SW 1271 (cell line): ENCODE measurements at places on chromosomes 2 and 18.

DNA sequence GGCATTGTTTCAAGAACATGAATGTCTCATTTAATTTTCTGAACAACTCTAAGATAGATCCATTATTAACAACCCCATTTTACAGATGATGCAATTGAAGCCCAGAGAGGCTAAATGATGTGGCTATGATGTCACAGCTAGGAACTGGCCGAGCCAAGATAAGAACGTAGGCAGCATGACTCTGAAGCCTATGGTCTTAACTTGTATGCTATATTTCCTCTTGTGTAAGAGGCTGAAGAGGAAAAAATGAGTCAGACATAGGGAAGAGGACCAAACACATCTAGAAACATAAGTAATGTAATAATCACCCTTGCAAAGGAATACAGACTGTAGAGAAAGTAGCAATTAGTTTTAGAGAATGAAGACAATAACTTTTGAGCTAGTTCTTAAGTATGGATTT, 416.8 kb downstream of the FIGN start:
- no peak for DNase-seq

DNA sequence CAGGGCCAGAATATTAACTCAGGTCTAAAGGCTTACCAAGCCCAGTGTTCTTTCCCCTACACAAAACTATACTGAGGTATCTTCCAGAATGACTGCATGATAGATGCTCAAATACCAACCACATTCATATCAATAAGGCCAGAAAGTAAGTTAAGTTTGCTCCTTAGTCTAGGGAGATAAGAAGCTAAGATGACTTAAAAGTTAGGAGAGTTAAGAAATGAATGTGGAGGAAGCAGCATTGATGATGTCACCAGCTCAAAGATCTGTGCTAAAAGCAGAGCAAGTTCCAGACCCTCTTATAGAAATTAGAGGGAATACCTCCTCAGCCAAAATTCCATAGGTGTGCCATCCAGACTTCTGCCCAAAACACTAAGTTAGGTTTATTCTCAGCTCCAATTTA, 6.1 kb downstream of the PPP4R1 start:
- DNase-seq, result no peak

DNA sequence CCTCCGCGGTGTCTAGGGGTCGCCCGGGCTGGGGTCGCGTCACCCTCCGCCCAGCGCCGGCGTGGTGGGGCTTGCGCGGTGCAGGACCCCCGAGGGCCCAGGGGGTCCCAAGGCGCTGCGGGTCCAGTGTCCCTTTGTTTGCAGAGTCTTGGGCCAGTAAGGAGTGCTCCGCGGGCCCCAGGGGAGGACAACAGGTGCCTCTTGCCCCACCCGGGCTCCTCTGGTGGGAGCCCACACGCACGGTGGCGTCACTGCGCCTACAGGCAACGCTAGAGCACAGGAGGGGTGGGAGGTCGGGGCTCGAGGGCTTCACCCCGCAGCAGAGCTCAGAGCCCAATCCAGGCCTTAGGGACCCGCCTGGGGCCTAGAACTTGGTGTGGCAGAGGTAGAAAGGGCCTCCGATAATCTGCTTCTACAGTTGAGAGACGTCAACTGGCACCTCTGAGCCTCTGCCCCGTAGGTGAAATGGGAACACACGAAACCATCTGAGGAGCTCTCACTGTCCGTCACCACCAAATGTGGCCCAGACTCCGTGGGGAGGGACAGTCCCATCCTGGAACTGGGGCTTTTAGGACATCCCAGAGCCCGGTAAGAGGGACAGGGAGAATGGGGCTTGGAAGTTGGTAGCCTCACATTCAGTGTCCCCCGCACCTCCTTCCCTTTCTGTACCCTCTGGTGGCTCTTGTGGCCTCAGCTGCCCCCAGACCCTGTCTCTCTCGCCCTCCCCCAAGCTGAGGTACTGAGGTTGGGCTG, 1.4 kb downstream of the ARID5A start:
- DNase-seq, result no peak

DNA sequence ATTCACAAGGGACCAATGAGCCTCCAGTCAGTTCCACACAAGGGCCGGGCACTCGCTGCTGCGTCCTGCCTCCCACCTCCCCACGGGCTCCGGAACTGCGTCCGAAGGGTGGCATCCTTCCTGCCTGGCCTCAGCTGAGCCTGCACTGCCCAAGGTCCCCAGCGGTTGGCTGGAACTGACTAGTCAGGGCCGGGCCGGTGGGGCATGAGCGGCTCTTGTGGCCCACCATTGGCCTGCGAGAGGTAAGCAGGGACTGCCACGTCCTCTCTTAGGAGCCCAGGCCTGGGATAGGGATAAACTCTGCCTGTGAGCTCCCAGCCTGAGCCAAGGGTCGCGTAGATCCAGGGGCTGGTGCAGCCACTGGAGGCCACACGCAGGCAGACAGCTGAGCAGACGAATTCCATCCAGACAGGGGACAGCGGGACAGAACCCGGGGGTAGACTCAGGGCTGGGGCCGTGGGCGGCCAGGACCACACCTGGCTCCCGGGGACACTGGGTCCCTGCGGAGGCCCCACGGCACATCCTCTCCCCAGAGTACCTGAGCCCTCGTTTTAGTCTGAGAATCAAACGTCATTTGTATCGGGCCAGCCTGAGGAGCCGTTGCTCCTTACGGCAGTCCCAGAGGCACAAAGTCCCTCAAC, 148.4 kb downstream of the ZNF516 start:
- no peak for DNase-seq

- DNase-seq, result no peak
Measured at GRCh38 chr2:238456449-238456848, 29.7 kb downstream of the ASB1 start.

DNA sequence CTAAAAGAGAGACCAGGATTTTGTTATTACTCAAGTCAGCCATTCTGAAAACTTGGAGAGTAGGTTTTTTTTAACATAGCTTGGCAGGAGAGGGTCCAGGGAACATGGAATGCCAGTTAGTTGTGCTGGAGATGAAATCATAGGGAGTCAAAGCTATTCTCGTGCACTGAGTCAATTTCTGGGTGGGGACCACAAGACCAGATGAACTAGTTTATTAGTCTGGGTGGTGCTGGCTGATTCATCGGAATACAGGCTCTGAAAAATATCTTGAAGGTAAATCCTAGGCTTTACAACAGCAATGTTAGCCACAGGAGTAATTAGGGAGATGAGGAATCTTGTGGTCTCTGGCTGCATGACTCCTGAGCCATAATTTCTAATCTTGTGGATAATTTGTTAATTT, 921.4 kb downstream of the TRIB2 start:
- no peak for DNase-seq

DNA sequence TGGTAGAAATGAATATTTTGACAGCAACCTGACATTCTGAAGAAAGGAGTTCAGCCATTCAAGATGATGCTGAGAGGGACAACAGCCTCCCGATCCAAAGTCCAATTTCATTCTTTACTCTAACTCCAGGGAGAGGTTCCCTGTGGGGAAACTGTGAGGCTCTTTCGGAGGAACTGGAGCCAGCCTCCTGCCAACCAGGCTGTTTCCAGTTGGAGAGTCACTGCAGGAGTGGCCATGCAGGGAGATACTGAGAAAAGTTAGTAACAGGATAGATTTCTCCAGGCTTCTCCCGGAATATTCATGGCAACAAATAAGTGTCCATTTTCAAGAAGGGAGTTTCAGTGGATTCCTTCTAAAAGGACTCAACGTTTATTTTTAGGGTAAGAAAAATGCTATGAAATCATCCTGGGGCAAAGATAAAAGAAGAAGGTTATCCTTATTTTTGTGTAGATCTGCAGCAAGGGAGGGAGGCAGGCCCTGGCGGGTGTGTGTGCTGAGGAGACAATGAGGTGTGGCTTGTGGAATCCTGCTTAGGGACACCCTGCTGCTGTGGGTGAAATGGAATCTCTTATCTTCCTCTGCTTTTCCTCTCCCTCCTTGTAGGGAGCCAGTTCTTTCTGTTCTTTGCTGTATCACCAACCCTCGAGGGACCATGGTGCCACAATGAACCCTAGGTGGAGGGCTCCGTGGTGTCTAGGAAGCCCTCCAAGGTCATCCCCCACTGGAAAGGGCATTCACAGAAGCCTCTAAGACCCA, 18.1 kb downstream of the KLHL14 start:
- DNase-seq, result no peak

DNA sequence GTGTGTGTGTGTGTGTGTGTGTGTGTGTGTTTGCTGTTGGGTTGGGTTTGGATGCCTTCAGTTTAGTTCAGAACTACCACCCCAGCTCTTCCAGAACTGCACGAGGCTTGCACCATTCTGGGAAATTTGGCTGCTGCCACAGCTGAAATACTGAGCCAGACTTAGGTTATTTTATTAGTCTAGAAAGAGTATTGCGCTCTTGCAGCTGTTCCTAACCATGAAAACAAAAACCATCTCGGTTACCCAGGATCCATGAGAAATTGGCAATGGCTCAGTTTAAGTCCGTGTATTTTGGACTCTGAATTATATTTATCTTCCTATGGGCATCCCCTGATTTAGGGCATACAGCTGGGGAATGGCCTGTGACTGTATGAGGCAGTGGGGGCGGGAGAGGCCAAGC, 83.2 kb downstream of the TANC1 start:
- no peak for DNase-seq

DNA sequence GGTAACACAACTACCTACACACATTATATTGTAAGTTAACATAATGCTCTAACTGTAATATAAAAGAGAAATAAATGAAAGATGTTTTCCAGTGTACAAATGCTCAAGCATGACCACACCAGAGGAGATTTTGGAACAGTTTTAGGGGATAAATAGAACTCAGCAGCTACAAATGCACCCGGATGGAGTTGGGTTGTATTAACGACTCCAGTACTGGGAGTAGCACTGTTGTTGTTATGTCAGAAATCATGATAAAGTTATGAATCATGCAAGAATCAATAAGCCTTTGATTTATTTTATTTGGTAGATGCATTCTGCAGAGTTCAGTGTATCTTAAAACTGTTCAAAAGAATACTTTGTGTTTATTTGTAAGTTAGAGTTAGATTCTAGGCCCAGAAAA, 126.9 kb downstream of the MAP3K20 start:
- DNase-seq, result no peak

GRCh38 chr2:30109856-30110255, 37.0 kb upstream of the YPEL5 start:
- no peak for DNase-seq

DNA sequence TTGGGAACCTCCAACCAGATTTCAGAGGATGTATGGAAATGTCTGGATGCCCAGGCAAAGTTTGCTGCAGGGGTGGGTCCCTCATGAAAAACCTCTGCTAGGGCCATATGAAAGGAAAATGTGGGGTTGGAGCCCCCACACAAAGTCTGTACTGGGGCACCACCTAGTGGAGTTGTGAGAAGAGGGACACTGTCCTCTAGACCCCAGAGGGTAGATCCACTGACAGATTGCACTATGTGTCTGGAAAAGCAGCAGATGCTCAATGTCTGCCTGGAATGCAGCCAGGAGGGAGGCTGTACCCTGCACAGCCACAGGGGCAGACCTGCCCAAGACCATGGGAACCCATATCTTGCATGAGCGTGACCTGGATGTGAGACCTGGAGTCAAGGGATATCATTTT, 573.7 kb upstream of the NXPH2 start:
- DNase-seq, result no peak

DNA sequence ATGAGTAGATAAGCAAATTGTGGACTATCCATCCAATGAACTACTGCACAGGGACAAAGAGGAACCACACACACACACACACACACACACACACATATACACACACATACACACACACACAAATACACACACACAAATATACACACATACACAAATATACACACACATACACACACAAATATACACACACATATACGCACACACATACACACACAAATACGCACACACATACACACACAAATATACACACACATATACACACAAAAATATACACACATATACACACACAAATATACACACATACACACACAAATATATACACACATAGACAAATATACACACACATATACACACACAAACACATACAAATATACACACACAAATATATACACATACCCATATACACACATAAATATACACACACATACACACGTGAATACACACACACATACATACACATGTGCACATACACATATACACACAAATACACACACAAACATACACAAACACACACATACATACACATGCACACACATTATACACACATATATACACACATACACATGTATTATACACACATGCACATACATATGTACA, 19.8 kb upstream of the EFHD1 start:
- DNase-seq, result no peak

DNA sequence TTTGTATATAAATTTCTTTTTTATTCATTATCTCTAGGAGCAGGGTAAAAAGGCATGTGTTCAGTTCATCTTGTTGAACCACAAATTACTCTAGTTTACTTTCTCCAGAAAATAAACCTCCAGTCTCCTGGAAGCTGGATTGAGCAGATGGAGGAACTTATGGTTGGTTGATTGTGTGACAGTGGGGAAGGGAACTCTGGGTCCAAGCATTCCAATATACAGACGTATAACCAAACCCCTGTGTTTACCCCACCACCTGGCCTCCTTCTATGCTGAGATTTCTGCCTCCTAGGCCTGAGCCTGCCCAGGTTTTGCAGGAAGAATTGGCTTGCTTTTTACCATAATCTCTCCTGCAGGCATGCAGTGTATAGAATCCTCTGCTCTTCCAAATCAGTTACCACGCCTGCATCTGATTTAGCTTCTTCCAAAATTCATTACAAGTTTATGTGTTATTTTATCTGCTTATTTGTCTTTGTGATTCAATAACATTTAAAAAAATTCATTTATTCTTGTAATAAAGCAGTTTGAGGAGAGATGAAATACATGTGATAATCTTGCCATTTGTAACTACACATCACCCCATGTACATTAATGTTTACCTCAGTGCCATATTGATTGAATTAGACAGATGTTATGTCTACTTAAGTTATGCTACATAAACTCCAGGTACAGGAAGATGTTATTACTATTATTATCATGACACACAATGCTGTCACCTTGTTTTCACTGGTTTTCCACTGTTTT, 2.5 kb upstream of the RAB27B start:
- DNase-seq, result no peak

DNA sequence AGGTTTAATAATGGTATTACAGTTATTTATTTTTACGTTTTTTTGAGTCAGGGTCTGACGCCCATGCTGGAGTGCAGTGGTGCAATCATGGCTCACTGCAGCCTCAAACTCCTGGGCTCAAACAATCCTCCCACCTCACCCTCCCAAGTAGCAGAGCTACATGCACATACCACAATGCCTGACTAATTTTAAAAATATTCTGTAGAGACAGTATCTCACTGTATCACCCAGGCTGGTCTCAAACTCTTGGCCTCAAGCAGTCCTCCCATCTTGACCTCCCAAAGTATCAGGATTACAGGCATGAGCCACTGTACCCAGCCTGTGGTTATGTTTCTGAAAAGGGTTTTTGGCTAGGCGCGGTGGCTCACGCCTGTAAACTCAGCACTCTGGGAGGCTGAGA, 120.8 kb downstream of the ESCO1 start:
- DNase-seq, result no peak

DNA sequence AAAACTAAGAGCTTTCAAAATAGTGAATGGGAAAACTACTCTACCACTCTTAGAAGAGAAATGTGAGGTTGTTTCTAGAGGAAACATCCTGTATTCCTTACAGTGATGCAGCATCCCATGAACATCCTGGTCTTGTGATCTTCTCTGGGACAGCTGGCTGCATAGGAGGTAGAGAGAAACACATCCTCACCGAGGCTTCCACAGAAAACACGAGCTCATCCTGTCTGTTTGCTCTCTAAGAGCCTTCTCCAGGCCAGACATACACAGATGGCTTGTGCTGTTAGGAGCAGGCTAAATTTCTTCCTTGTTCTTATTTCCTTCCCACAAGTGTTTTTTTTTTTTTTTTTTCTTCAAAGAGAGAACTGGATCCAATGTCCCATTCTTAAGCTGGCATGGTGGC, 14.7 kb upstream of the FZD7 start:
- no peak for DNase-seq
